ENCODE measurements at places on chromosomes 16 and 17. TPM values are rescaled to one million over a fixed set of nuclear protein-coding genes. Genes with fewer than 3 reads are reported as not detected.

Gene TEKT1
- not detected for total RNA-seq

Gene PHF12
- total RNA-seq = 25.6 TPM

Gene SLC47A2
- total RNA-seq = not detected

Gene NPW
- total RNA-seq = 0.18 TPM

Gene IRF8
- not detected for total RNA-seq

Gene TOX3
- not detected for total RNA-seq

- H3K4me1 ChIP-seq = no peaks in the 10 kb centered on the region
- H3K36me3 ChIP-seq = peaks cover 3% of the 10 kb centered on the region
- no peak for DNase-seq
- H3K27ac ChIP-seq = no peak overlapping the region
- H3K27me3 ChIP-seq = no peaks in the 10 kb centered on the region
Observed at GRCh38 chr16:868846-869822, 68.6 kb upstream of the GNG13 start.

GRCh38 chr16:87426423-87427215, 34.5 kb downstream of the MAP1LC3B start:
- H3K36me3 ChIP-seq = peaks cover 24% of the 10 kb centered on the region
- no peaks in the 10 kb centered on the region for H3K27me3 ChIP-seq
- H3K4me3 ChIP-seq = no peak overlapping the region

GRCh38 chr17:6366221-6366666, 68.7 kb downstream of the AIPL1 start:
- peak; percentile 24 for DNase-seq
- H3K27me3 ChIP-seq = peaks cover 5% of the 10 kb centered on the region
- no peaks in the 10 kb centered on the region for H3K36me3 ChIP-seq
- no peak overlapping the region for H3K27ac ChIP-seq

DNA sequence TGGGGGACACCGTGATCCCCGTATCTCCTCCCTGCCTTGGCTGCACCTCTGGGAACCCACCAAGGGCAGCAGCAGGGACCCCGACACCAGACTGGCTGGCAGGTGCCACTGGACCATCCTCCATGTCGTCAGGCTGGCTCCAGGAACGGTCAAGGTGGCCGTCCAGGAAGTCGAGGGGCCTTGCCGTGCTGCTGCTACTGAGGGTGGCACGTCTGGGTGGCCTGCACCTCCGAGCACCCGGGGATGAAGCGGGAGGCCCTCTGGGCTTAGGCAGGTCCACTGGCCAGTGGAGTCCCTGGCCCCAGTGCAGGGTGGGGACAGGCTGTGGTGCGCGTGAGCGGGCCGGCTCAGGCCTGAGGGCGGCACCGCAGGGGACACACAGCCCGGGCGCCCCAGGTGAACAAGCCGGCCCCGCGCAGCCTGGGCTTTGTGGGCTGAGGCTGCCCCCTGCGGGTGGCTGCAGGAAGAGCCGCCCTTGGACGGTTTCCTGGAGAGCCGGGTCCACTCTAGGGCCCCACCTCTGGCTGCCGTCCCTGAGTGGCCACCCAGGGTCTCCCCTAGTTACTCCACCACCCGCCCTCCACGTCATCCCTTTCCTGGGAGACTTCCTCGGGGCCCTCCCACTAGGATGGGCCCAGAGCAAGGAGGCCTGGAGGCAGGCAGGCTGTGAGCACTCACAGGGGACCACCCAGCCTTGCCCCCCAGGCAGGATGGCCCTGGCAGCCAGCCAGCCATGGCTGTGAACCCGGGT, 42.8 kb upstream of the ZC3H18 start:
- peaks cover 4% of the 10 kb centered on the region for H3K36me3 ChIP-seq
- no peak overlapping the region for H3K4me3 ChIP-seq
- H3K4me1 ChIP-seq = peaks cover 1% of the 10 kb centered on the region
- no peaks in the 10 kb centered on the region for H3K27me3 ChIP-seq
- peak; percentile 47 for DNase-seq
- no peak overlapping the region for H3K27ac ChIP-seq

GRCh38 chr17:3892095-3892998, 506 bp downstream of the CAMKK1 start:
- H3K36me3 ChIP-seq = no peaks in the 10 kb centered on the region
- H3K4me1 ChIP-seq = peaks cover 41% of the 10 kb centered on the region
- peak; percentile 66 for DNase-seq
- H3K27me3 ChIP-seq = no peaks in the 10 kb centered on the region

- no peaks in the 10 kb centered on the region for H3K27me3 ChIP-seq
- H3K27ac ChIP-seq = no peak overlapping the region
- no peak overlapping the region for H3K4me3 ChIP-seq
- no peaks in the 10 kb centered on the region for H3K36me3 ChIP-seq
- H3K4me1 ChIP-seq = peaks cover 12% of the 10 kb centered on the region
Observed at GRCh38 chr16:85616607-85617321, 3.6 kb downstream of the GSE1 start.

- H3K4me1 ChIP-seq = no peaks in the 10 kb centered on the region
- no peak overlapping the region for H3K4me3 ChIP-seq
- no peaks in the 10 kb centered on the region for H3K36me3 ChIP-seq
- H3K27ac ChIP-seq = no peak overlapping the region
Observed at GRCh38 chr17:28293994-28294393, 25.0 kb upstream of the TMEM97 start.

- no peaks in the 10 kb centered on the region for H3K36me3 ChIP-seq
- no peak for DNase-seq
- H3K4me3 ChIP-seq = no peak overlapping the region
- peaks cover 8% of the 10 kb centered on the region for H3K4me1 ChIP-seq
Observed at GRCh38 chr17:81502471-81503017, 10.1 kb downstream of the ACTG1 start.

DNA sequence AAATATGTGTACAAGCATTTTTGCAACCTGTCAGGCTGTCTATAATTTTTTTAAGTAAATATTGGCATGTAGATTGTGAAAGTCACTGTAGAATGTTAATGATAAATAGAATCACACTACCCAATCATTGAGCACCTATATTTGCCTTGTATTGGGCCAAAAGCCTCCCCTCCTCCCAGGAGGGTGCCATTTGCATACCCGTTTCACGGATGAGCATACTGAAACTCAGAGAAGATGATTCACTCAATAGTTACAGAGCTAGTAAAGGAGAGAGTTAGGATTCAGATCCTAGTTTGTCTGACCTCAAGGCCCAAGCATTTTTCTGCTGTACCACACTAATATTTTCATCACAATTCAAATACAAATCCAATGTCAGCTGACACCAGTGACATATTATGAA, 299.7 kb upstream of the CDH11 start:
- no peaks in the 10 kb centered on the region for H3K36me3 ChIP-seq
- no peaks in the 10 kb centered on the region for H3K4me1 ChIP-seq
- no peak overlapping the region for H3K4me3 ChIP-seq

DNA sequence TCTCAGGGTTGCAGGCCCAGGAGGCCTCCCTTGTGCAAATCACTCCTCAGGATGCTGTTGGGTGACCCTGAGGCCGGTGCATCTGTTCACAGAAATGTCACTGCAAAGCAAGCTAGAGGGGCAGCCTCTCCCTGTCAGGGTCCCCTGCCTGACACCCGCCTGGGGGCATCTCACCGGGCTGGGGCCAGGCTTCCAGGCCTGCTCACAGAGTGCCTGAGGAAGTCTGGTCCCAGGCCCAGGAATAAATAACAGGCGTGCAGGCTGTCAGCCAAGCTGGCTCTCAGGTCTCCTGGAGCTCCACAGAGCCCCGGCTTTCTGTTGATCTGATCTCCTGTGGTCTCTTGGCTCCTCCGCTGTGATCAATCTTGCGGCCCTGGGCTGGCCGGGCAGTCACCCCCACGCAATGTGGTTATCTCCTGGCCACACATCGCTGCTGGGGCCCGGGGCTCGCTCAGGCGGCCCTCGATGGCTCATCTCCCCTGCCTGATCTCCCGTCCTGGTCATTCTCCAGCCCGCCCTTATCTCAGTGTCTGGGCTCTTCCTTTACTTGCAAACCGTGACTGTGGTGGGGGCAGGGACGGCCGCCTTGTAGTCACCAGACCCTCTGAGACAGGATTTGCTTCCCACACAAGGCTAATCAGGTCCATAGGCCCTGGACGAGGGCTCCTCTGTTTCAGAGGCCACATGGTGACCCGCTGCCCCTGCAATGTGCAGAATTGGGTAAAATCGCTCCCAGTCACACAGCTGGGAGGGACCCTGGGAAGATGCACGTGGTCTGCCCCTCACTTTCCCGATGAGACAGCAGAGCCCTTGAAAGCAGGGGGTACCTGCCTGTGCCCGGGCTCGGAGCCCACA, 231.2 kb upstream of the GSE1 start:
- no peak overlapping the region for H3K4me3 ChIP-seq
- peak overlapping the region; percentile 16 for H3K27ac ChIP-seq
- peaks cover 2% of the 10 kb centered on the region for H3K36me3 ChIP-seq
- peaks cover 20% of the 10 kb centered on the region for H3K4me1 ChIP-seq

- H3K4me3 ChIP-seq = no peak overlapping the region
- peaks cover 50% of the 10 kb centered on the region for H3K27me3 ChIP-seq
Observed at GRCh38 chr16:278863-279366, 1.5 kb upstream of the ARHGDIG start.

- no peaks in the 10 kb centered on the region for H3K4me1 ChIP-seq
- no peaks in the 10 kb centered on the region for H3K27me3 ChIP-seq
- no peak overlapping the region for H3K4me3 ChIP-seq
- no peak for DNase-seq
Observed at GRCh38 chr16:20259541-20259940, 67.8 kb downstream of the GP2 start.

DNA sequence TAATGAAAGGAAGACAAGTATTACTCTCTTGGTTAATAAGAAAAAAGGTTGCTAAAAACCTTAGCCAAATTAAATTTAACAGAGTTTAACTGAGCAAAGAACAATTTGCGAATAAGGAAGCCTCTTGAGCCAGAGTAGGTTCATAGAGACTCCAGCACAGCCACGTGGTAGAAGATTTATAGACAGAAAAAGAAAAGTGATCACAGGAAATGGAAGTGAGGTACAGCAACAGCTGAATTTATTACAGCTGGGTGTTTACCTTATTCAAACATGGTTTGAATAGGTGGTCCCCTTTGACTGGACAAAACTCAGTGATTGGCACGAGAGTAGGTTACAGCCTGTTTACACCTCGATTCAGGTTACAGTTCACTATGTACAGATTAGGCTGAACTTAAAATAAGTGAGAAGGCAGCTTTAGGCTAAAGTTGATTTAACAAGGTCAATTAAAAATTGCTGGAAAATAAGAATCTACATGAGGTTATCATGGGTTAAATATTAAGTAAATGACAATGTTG, 3.3 kb upstream of the CCL15 start:
- H3K4me3 ChIP-seq = no peak overlapping the region
- no peaks in the 10 kb centered on the region for H3K4me1 ChIP-seq
- H3K27me3 ChIP-seq = no peaks in the 10 kb centered on the region
- H3K36me3 ChIP-seq = no peaks in the 10 kb centered on the region
- DNase-seq = no peak

- H3K4me3 ChIP-seq = no peak overlapping the region
- H3K4me1 ChIP-seq = peaks cover 30% of the 10 kb centered on the region
- no peak overlapping the region for H3K27ac ChIP-seq
- H3K36me3 ChIP-seq = peaks cover 11% of the 10 kb centered on the region
- DNase-seq = peak; percentile 46
- H3K27me3 ChIP-seq = peaks cover 17% of the 10 kb centered on the region
Observed at GRCh38 chr16:1993731-1994131, 4.0 kb downstream of the SYNGR3 start.

DNA sequence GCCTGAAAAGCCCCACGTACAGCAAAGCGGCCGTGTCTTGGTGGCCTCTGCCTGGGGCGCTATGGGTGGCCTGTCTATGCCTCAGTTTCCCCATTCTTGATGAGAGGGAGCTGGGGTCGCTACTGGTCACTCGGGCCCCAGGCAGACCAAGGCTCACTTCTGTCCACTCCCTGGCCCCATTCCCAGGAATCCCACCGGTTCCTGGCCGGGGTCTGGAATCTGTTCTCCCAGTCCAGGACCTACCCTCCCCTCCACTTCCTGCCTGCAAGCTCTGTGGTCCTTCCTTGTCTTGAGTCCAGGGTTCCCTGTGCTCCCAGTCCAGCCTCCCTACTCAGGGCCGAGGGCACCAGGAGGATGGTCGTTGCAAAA, 24.5 kb downstream of the METRNL start:
- no peaks in the 10 kb centered on the region for H3K36me3 ChIP-seq
- H3K27me3 ChIP-seq = no peaks in the 10 kb centered on the region
- DNase-seq = no peak
- no peak overlapping the region for H3K27ac ChIP-seq
- peaks cover 26% of the 10 kb centered on the region for H3K4me1 ChIP-seq
- no peak overlapping the region for H3K4me3 ChIP-seq

DNA sequence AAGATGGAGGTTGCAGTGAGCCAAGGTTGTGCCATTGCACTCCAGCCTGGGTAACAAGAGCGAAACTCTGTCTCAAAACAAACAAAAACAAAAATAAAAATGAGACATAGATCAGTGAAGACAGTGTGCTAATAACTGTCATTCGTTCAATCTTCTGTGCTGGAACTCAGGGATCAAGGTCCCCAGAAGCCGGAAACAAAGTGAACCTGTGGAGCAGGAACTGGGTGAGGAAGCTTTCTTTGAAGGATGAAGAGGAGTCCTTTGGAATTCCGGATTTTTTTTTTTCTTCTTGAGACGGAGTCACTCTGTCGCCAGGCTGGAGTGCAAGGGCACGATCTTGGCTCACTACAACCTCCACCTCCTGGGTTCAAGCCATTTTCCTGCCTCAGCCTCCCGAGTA, 2.1 kb upstream of the SLC2A4 start:
- peaks cover 20% of the 10 kb centered on the region for H3K27me3 ChIP-seq
- H3K4me1 ChIP-seq = peaks cover 2% of the 10 kb centered on the region
- DNase-seq = no peak
- H3K27ac ChIP-seq = no peak overlapping the region

GRCh38 chr17:21294321-21295035, 10.0 kb downstream of the MAP2K3 start:
- no peak for DNase-seq
- H3K27ac ChIP-seq = no peak overlapping the region
- H3K4me1 ChIP-seq = peaks cover 21% of the 10 kb centered on the region

DNA sequence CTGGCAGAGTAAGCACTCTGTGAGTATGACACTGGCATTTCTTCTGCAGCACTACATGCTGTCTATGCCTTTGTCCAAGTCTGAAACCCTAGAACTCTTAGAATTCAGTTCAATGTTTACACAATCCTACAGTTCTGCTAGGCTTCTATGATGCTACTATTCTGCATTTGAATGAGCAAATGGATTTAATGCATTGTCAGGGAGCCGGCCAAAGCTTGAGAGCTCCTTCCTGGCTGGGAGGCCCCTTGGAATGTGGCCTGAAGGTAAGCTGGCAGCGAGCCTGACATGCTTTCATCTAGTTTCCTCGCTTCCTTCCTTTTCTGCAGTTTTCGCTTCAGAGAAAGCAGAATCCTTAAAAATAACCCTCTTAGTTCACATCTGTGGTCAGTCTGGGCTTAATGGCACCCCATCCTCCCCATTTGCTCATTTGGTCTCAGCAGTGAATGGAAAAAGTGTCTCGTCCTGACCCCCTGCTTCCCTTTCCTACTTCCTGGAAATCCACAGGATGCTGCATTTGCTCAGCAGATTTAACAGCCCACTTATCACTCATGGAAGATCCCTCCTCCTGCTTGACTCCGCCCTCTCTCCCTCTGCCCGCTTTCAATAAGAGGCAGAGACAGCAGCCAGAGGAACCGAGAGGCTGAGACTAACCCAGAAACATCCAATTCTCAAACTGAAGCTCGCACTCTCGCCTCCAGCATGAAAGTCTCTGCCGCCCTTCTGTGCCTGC, at the start of gene CCL2:
Gene CCL2 (plus strand): TSS at position 635 of the 730 bp plus-strand sequence. CDS start 65 bp downstream, at position 700.
- peaks cover 38% of the 10 kb centered on the region for H3K4me1 ChIP-seq
- H3K27ac ChIP-seq = peak within 1 kb of the TSS; percentile 89
- no peaks in the 10 kb centered on the region for H3K27me3 ChIP-seq
- peaks cover 3% of the 10 kb centered on the region for H3K36me3 ChIP-seq
- DNase-seq = peak; percentile 85

- H3K4me1 ChIP-seq = no peaks in the 10 kb centered on the region
- no peak overlapping the region for H3K4me3 ChIP-seq
- no peak overlapping the region for H3K27ac ChIP-seq
- H3K27me3 ChIP-seq = no peaks in the 10 kb centered on the region
Observed at GRCh38 chr16:5601957-5602356, 504.4 kb upstream of the EEF2KMT start.

- H3K27me3 ChIP-seq = peaks cover 17% of the 10 kb centered on the region
- DNase-seq = peak; percentile 44
- H3K27ac ChIP-seq = no peak overlapping the region
- H3K36me3 ChIP-seq = no peaks in the 10 kb centered on the region
Observed at GRCh38 chr17:16486373-16487250, 5.4 kb downstream of the LRRC75A start.
